Tibial nerve (tissue), 4 donors: ENCODE measurements at places on chromosomes 6 and 20. TPM values are rescaled to one million over a fixed set of nuclear protein-coding genes. Genes with fewer than 3 reads are reported as not detected.

Gene HACE1
- total RNA-seq, result 26.7 TPM

Gene B3GAT2
- total RNA-seq, result 0.30 TPM

Gene LIME1
- total RNA-seq, result 16.7 TPM

Gene CTAGE9
- total RNA-seq, result not detected

Gene HLA-DRB1
- total RNA-seq, result 94.8 TPM

Gene CRISP3
- not detected for total RNA-seq

Gene MYBL2
- not detected for total RNA-seq

Gene IL17A
- not detected for total RNA-seq

Gene BMP6
- total RNA-seq, result 4.8 TPM

- no peak for DNase-seq
Observed at GRCh38 chr6:158707120-158707820, 57.4 kb downstream of the SYTL3 start.

DNA sequence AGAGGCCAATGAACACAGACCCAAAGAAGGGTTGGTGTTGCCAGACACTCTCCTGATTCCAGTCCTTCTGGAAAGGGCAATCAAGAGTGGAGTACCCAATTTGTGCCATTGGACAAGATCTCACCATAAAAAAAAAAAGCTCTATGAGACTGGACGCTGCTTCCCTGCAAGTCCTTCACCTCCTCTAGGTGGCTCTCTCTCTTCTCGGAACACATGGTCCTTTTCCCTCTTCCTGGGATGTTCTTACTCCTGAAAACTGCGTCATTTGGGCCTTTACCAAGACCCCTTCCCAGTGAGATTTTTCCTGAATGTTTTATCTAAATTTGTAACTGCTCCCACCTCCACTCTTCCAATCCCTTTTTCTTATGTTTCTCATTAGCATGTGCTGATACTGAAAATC lies 280.8 kb downstream of the FOXA2 start:
- no peak for DNase-seq

- no peak for DNase-seq
Observed at GRCh38 chr6:164859816-164860215, 449.6 kb downstream of the C6orf118 start.

DNA sequence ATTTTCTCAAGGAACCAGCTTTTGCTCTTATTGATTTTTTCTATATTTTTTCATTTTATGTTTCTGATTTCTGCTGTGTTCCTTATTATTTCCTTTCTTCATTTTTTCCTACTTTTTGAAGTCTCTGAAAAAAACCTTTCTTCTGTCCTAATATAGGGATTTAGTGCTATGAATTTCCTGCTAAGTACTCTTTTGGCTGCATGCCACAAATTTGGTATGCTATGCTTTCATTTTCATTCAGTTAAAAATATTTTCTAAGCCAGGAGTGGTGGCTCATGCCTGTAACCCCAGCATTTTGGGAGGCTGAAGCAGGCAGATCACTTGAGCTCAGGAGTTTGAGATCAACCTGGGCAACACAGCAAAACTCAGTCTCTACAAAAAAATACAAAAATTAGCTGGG lies 30.6 kb downstream of the SIRPD start:
- DNase-seq, result no peak

DNA sequence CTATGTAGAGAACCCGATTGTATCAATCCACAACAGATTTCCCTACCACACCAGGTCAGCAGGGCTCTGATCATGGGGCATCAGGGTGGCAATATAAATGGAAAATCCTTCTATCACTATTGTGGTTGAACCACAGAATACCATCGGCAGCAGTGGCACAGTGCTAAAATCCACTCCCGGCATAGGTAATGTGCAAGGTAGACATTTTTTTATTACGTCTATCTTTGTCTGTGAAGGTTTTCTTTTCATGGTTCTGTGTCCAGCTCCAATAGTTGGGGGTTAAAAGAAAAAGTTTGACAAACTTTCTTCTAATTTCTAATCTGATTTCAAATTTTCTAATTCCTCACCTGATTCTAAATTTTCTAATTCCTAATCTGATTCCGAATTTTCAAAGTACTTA lies 302.7 kb upstream of the PREP start:
- no peak for DNase-seq

DNA sequence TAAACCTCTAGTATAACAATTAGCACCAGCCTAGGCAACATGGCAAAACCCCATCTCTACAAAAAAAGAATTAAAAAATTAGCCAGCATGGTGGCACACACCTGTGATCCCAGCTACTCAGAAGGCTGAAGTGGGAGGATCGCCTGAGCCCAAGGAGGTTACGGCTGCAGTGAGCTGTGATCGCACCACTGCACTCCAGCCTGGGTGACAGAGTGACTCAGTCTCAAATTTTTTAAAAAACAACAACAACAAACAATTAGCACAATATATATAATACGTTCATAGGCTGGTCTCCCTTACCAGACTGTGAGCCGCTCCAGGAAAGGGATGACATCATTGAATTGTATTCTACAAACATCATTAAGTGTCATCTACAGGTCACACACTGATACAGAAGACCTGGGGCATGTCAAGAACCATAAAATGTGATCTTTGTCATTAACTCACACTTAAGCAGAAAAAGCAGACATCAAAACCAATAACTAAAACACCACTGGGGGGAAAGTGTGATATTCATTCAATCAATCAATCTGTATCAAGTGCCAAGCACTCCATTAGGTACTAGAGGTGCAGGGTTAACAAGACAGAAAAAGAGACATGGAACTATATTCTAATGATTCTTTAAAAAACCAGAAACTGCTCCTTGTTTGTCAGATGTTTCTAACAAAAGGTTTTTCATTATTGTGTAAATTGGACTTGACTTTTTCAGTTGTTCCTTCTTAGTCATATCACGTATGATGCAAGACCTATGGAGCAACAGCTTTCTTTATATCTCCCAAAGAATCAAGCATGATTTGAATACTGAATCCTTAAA lies 17.8 kb downstream of the MAP3K5 start:
- DNase-seq, result no peak

DNA sequence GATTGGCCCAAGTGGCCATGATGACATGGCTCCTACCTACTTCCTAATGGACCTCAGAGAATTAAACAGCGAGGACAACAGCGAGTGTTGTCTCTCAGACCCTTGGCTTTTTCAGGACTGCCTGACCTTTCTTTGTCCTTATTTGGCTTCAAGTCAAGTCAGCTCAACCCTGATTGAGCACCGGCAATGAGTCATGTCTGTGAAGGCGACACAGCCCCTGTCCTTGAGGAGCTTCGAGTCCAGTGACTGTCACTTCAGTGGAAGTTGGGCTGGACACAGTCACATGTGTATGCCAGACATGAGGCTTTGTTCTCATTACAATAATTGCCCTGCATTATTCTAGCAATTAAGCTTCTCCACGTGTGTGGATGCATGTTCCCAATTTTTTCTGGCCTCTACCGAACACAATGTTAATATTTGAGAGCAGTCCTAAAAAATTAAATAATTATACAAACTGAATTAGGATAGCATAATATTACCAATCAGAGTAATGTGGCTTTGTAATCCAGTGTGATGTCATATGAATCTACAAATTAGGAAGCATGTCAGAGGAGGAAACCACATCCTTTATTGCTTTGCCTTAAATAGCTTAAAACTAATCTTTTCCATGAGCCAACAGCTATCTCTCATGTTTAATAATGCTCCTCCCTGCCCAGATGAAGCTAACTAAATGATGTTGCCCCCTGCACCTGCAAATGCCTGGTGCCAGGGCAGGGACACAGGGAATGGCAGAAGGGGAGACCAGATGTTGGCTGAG lies 178.6 kb downstream of the CDH26 start:
- no peak for DNase-seq

DNA sequence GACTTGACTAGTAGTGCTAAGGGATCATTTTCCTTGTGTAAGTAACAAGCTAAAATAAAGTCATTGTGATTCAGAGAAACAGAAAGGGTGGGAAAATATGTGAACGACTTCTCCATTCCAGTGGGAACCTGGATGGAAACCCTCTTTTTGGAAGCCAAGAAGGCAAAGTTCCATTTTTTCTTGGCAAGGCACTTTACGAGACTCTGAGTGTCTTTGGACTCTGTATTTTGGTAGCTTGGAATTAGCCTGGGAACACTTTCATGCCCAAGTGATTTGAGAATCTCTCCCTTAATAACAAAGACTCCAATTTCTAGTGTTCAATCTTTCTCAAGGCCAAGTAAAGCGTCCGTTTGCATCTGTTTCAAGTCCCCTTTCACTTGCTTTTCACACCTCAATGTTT lies 100.5 kb upstream of the SASH1 start:
- peak; percentile 56 for DNase-seq

DNA sequence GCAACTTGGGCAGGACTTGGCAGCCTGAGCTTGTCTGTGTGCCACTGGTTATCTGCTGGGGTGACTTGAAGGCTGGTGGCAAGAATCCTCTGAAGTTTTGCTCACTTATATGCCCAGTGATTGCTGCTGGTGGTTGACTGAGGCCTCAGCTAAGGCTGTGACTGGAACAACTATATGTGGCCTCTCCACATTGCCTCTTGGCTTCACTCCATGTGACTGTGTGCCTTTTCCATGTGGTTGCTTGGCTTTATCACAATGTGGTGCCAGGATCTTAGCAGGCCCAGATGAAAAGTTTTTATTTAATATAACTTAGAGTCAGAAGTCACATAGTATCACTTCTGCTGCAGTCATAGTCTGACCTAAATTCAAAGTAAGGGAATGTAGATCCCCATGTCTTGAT lies 104.5 kb downstream of the ADAT2 start:
- no peak for DNase-seq

GRCh38 chr20:605237-605636 lies 4.9 kb downstream of the TCF15 start:
- DNase-seq, result no peak

DNA sequence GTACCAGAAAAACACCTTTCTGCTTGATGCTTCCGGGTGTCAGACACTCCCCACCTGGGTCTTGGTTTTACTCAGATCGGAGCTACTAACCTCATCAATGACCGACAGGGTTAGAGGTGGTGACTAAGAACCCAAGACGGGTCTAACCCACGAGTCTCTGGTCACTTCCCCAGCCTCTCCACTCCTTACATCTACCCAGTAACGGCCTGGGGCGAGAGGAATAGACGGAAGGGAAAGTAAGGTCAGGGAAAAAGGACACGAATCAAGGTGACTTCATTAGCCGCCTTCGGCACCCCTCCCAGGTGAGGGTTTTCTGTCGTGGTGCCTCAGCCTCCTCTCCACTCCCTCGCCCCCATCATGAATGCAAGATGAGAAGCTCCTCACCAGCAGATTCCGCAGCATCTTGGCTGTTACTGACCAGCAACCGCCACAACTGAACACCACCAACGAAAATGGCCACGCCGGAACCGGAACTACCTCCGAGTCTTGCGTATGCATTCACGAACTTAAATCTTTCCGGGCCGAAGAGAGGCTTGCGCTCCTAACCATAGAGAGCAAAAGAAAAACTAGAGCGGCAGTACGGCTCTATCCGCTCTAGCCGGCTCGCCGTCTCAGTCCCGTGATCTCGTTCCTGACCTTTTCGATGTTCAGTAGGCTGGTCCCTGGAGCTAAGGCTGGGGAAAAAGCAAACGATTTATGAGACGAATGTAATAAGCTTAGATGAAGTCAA lies at the start of gene COX7A2:
Gene COX7A2 (minus strand): TSS at position 469 of the 730 bp plus-strand sequence. CDS start 67 bp downstream, at position 402.
- DNase-seq, result peak; percentile 92

DNA sequence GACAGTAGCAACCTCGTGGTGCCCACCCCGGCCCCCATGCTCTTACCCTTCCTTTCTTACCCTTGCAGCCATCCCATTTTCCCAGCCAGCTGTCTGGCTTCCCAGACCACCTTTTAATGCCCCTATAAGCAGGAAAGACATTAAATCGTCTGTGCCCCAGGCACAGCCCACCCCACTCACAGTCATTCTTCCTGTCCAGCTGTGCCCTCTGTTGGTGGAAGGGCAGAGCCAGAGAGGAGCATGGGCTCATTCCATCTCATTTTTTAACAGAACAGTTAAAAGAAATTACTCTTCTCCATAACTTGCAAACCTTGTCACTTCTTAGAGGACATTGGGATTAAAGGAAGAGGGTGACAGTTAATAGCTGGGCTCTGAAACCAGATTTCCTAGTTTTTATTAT lies 240.5 kb downstream of the NRN1 start:
- DNase-seq, result no peak

- no peak for DNase-seq
Observed at GRCh38 chr6:18349386-18349785, 37.8 kb upstream of the RNF144B start.
